ENCODE measurements at places on chromosomes 1 and 21. TPM values are rescaled to one million over a fixed set of nuclear protein-coding genes. Genes with fewer than 3 reads are reported as not detected.

TTC34 gene
- polyA plus RNA-seq: 0.11 TPM

GRCh38 chr1:3141129-3141528 is 72.1 kb downstream of the PRDM16 start:
- DNase-seq: no peak

GRCh38 chr1:64822621-64823020 is 77.7 kb downstream of the RAVER2 start:
- peak; percentile 9 for DNase-seq

GRCh38 chr1:83102630-83103071 is 896.3 kb downstream of the TTLL7 start:
- DNase-seq: peak; percentile 35

DNA sequence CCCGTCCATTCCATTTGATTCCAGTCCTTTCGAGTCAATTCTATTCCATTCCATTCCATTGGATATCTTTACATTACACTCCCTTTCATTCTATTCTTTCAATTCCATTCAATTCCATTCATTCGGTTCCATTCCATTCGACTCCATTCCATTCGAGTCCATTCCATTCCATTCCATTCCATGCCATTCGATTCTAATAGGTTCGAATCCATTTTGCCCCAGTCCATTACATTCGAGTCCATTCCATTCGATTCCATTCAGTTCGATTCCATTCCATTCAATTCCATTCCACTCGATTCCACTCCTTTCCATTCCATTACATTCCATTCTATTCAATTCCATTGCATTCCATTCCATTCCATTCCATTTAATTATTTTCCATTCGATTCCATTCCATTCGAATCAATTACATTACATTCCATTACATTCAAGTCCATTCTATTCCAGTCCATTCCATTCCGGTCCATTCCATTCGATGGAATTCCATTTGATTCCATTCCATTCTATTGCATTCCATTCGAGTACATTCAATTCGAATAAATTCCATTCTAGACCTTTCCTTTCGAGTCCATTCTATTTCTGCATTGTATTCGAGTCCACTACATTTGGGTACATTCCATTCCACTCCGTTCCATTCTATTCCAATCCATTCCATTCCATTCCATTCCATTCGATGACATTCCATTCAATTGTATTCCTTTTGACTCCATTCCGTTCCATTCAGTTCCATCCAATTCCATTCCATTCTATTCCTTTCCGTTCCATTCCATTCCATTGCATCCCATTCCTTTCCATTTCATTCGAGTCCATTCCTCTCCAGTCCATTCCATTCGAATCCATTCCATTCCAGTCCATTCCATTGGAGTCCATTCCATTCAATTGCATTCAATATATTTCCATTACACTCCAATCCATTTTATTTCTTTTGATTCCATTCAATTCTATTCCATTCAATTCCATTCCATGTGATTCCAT is 2604.8 kb upstream of the TPTE start:
- no peak for DNase-seq

GRCh38 chr1:72547412-72547811 is 265.1 kb upstream of the NEGR1 start:
- DNase-seq: no peak

OR2L5 gene
- polyA plus RNA-seq: not detected

SH2D1B gene
- polyA plus RNA-seq: not detected

- DNase-seq: no peak
Measured at GRCh38 chr21:45132841-45133573, 58.6 kb downstream of the ADARB1 start.

C1orf185 gene
- not detected for polyA plus RNA-seq

- no peak for DNase-seq
Measured at GRCh38 chr1:158002631-158003405, 9.4 kb downstream of the KIRREL1 start.

DNA sequence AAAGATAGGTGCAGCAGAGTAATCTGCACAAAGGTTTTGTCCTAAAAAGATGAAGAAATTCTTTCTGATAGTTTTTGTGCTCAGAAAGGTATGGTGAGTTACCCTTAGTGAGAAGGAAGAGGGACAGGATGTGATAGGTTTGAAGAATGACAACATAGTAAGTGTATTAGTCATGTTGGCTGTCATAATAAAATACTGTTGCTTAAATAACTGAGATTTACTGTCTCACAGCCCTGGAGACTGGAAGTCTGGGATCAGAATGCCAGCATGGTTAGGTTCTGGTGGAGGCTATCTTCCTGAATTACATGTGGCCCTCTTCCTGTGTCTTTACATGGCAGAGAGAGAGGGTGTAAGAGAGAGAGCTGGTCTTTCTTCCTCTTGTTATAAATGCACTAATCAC is 965.2 kb downstream of the TTLL7 start:
- DNase-seq: no peak

DNA sequence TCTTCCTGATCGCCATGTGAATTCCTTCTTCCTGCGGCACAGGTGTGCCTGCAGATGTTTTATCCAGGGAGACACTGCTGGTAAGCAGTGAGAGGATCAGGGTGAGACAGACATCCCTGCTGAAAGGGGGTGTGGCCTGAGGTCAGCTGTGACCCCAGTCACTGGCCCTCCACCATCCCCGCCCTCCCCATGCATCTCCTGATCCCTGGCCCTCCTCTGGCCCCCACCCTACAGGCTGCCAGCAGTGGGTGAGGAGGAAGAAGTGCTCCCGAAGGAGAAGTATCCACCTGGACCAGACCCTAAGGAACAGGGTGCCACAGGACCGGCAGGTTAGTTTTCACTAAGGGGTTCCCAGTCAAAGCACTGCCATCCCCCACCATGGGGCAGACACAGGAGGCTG is 85.3 kb downstream of the GLIS1 start:
- DNase-seq: no peak

RYR2 gene
- polyA plus RNA-seq: not detected

- no peak for DNase-seq
Measured at GRCh38 chr1:226649244-226649643, 89.8 kb downstream of the ITPKB start.

DNA sequence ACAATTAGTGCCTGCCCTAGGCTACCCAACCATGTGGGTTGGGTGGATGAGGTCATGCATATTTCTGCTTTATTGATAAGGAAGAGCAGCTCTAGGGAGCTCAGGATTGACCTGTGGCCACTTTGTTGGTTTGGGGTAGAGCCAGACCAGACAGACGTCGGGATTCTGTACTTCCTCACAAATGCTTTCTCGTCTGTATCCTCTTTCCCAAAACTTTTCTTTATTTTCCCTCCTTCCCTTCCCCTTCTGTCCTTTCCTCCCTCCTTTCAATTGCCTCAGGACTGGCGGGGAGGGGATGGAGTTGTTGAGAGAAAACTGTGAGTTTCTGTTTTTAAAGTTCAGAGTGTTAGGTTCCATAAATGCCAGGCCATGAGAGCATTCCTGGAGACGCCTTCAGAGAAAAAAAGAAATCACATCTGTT is 68.0 kb downstream of the UCK2 start:
- DNase-seq: no peak

- DNase-seq: no peak
Measured at GRCh38 chr1:17197696-17198095, 7.2 kb upstream of the PADI1 start.

JAM2 gene
- 0.58 TPM for polyA plus RNA-seq

DNA sequence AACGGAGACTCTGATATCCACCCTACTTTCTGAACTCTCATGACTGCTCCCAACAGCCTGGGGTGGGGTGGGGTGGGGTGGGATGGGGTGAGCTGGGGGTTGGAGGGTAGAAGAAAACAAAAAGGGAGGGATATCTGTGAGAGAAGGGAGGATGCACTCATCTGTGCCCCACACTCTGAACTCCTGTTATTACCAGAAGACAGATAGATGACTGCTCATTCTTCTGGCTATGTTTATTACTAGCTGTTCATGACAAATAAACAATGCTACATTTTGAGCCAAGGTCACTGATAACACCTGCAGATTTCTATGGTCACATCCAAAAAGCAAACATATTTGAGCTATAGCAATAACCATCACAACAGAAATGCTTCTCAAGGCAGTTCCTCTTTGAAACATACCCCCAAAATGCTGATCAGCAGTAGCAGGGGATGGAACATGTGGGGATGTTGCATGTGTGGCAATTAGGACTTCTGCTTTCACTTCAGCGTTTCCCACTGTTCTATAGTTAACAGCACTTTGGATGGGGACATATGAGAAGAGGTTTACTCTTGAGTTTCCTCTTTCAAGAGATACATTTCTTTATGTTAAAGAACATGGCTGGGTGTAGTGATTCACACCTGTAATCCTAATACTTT is 43.3 kb downstream of the GPR3 start:
- no peak for DNase-seq

RGS7 gene
- 0.93 TPM for polyA plus RNA-seq

GRCh38 chr1:173502104-173502503 is 25.0 kb downstream of the PRDX6 start:
- DNase-seq: no peak

- DNase-seq: no peak
Measured at GRCh38 chr1:225940385-225941151, 452 bp downstream of the LEFTY2 start.

DNA sequence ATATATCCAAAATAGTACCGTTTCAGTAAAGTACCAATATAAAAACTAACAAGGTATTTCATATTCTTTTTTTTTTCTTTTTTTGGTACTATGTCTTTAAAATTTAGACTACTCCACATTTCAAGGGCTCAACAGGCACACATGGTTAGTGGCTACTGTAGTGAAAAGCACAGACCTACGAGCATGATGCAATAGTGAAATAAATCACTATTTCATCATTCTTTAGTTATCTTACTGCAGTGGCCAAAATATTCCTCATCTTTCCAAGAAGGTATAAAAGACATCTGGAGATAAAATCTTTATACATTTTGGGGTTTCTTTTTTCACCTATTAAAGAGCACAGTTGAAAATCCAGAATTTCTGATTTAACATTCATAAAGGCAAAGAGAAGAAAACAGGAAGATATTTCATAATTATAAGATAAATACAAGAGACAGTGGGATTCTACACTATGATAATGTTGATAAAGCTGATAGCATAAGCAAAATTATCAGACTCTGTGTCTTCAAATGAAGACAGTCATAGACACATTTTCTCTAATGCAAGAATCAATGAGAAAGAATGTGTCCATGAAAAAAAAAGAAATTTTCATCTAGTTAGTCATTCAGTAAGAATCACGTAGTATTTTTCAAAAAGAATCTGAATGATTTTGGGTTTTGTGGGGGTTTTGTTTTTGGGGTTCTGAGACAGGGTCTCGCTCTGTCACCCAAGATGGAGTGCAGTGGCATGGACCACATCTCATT is 41.9 kb downstream of the CEP170 start:
- peak; percentile 57 for DNase-seq

DNA sequence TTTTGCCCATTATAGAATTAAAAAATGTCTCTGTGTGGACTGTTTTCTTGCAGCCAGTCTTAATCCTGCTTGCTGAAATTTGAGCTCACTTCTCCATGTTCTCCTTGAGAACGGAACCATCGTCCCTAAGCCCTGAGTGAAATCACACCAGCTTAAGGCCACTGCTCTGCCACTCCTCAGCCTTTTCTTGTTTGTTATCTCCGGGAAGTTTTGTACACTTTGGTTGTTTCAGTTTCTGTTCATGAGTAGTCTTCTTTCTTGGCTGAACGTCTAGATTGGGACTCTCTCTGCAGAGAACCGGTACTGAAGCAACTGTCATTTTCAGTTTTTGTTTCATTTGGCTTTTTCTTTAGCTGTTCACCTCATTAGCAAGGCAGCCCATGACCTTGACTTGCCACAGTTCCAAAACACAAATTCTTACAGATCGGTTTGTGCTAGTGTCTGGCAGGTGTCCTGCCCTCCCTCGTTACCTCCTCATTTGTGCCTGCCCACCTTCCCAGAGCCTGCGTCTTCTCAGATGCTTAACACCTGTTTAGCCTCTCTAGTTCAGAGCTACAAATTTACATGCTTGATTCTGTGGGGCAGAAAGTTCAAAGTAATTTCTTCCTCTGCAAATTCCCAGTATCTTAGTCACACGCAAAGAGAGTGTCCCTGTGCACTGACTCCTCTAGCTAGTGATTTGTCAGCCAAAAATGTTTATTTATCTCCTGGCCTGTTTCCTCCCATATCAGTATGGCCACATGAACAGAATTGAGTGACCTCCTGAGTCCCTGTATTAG is 12.4 kb downstream of the PSEN2 start:
- DNase-seq: no peak

ESRRG gene
- polyA plus RNA-seq: 0.05 TPM

- no peak for DNase-seq
Measured at GRCh38 chr21:43308101-43308814, 118.7 kb downstream of the SIK1 start.

DNA sequence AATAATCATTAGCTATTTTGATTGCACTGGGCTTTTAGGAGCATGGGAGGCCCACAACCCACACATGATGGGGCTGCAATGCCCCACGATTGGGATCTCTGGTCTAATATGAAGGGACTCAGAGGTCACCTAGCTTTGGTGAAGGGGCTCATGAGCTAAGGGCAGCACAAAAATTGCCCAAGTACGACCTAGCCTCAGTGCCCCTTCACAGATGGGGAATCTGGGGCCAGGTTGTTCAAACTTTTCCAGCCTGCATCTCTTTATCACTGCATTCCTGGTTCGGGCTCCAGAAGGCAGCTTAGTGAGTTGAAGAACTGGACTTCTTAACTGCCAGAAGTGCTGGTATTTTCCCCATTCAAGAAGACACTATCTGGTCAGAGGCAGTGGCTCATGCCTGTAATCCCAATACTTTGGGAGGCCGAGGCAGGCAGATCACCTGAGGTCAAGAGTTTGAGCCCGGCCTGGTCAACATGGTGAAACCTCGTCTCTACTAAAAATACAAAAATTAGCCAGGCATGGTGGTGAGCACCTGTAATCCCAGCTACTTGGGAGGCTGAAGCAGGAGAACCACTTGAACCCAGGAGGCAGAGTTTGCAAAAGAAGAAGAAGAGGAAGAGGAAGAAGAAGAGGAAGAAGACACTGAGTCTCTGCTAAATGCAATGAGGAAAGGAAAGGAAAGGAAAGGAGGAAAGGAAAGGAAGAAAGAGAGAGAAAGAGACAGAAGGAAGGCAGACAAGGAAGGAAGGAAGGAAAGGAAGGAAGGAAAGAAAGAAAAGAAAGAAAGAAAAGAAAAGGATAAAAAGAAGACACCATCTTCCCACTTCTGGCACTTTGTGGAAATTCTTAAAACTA is 258.5 kb upstream of the IRF2BP2 start:
- no peak for DNase-seq

WNT2B gene
- polyA plus RNA-seq: 3.1 TPM

- DNase-seq: no peak
Measured at GRCh38 chr1:103900005-103900404, 150.3 kb downstream of the AMY1C start.

GRCh38 chr21:42277593-42277992 is 37.6 kb downstream of the TFF3 start:
- no peak for DNase-seq

- DNase-seq: no peak
Measured at GRCh38 chr1:40389322-40389803, 15.8 kb downstream of the SMAP2 start.
